Activated T-helper 17 cell treated with anti-CD3 and anti-CD28 coated beads, Interleukin-2, amount 50 U/mL, for 72 hours (primary cell): ENCODE measurements at places on chromosomes 7 and 10. TPM values are rescaled to one million over a fixed set of nuclear protein-coding genes. Genes with fewer than 3 reads are reported as not detected.

DNA sequence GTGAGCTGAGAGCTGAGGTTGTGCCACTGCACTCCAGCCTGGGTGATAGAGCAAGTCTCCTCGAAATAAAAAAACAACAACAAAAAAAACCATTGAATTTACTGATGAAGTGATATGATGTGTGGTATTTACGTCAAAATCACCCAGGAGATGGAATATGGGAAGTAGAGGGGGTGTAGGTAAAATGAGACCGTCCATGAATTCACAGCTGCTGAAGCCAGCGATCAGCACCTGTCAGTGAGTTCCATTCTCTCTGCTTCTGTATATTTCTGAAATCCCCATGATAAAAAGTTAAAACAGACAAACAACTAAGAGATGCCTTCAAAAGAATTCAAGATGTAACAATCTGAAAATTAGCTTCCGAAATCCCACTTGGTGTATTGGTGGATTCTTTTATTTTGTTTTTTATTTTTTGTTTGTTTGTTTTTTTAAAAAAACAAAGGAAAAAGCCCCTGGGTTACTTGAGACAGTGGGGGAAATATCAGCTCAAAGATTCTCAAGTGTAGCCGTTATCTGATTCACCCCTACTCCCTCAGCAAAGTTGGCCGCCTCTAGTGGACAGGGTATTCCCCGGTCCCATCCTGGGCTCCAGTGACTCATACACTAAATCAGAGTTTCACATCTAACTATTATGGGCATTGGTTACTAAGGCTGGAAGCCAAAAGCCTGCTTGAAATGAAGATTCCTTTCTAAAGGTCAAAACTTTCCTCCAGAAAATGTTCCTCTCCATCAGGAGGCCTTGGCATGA, 76.4 kb downstream of the MAP3K8 start:
- ATAC-seq: peak; percentile 99

DNA sequence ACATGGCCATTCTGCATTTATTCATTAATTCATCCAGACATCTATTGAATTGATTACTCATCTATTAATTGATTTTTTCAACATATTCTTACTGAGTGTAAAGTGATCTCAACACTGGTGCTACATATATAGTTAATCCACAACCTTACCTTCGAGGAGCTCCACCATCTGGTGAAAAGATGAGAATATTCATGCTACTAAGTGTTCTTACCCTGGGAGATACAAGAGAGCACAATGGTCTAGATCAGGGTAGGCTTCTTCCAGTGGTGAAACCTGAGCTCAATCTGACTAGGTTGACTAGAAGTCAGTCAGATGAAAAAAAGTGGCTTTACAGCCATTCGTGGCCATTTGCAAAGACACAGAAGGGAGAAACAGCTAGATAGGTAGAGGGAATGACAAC, 507.4 kb downstream of the ANKRD7 start:
- no peak for ATAC-seq

DNA sequence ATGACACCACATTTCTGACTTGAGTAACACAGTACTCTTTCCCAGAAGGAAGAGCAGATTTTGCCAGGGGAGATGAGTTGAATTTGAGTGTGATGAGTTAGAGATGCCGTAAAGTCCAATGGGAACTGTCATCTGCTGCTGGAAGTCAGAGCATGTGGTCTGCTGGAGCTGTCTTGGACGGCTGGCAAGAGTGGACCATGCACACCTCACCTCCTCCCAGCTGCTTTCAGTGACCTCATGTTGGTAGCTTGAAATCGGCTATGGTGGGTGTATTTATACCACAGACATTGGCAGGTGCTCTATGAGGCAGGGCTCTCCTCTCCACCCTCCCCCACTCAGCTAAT, 82.3 kb downstream of the COL13A1 start:
- ATAC-seq: no peak

GRCh38 chr7:107843184-107843583, 40.2 kb upstream of the SLC26A3 start:
- no peak for ATAC-seq

DNA sequence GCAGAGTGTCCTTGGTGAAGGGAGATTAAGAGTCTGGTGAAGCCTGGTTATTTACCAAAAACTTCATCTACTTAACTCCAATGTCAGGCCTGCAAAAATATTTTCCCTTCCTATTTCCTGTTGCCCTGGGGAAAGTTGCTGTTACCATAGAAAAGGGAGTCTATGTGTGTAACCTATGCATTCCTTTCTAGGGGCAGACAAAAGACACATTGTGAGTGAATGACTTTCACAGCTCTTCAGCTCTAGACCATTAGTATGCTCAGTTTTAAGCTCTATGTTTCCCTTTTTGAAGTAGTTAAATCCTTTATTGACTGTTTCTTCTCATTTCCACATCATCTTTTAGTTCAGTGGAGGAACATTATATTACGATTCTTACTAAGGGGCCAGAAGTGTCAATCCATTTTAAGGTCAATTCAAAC, 45.6 kb upstream of the SGCE start:
- no peak for ATAC-seq

GRCh38 chr7:137094-137891, 55.1 kb upstream of the FAM20C start:
- ATAC-seq: no peak

DNA sequence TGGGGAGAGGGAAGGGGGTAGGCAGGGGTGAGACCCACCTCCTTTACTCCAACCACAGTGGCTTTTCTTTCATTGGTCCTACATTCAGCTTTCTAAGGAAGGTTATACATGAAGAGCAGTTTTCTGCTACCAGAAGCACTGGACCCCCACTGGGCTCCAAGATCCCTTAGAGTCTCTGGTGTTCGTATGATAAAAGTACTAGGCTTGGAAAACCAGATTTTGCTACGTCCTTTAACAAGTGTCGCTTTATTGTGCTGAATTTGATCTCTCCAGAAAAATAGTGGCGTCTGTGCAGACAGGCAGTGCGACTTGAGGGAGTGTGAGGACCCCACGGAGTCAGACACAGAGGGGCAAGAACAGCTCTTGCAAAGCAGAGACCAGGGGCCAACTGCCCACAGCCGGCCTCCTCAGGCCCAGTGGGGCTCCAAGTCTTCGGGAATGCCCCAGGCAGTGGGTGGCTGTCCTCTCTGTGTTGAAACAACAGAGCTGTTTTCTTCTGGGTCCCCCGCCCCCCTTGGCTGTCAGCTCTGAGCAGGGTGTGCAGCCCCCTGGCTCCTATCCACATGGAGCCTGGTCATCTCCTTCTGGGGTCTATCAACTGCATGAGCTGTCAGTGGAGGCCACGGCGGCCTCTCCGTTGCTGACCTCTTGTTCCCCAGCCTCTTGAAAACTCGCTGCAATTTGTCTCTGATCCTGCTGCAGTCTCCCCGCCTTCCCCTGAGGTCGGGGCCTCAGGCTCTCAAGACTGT, 333.2 kb downstream of the RPS24 start:
- no peak for ATAC-seq

DNA sequence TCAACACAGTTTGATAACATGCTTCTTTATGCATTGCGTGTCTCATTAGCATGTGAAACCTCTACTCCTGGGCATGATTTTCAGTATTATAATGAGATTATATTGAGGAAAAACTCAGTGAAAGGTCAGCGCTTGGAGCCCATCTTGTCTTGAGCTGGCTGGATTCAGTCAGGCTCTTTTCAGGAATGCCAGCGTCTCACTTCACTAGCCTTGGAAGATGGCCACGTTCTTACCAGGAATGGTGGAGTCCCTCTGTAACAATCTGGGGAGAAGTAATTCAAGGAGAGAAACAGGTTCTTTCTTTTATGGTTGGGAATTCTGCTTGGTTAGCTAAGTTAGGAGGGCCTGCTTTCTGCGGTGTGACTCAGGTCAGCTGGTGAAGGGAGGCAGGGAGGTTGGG, 241.0 kb downstream of the GALNT17 start:
- ATAC-seq: no peak

- peak; percentile 82 for ATAC-seq
These were observed 22.4 kb downstream of the ZFAND2A start for GRCh38 chr7:1137517-1138167.

- ATAC-seq: no peak
These were observed 255.9 kb downstream of the ANKRD30A start for GRCh38 chr10:37381271-37381670.

GRCh38 chr7:55526770-55527169, 45.5 kb downstream of the VOPP1 start:
- ATAC-seq: no peak

DNA sequence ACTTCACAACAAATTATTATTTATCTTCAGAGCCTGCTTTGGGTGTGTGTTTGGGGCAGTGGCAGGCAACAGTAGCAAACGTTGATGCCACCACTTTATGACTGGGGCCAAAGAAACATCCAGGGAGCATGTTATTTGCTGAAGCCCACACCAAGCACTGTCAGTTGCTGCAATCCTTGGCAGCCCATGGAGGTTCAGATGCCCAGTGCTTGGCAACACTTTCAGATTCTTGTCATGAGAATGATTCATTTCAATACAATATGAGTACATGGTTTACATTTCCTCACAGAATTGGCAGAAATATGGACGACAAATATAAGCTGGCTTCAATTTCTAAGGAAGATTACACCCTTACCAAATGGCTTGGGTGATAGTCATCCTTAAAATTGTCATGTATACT, 46.5 kb upstream of the GLI3 start:
- no peak for ATAC-seq

DNA sequence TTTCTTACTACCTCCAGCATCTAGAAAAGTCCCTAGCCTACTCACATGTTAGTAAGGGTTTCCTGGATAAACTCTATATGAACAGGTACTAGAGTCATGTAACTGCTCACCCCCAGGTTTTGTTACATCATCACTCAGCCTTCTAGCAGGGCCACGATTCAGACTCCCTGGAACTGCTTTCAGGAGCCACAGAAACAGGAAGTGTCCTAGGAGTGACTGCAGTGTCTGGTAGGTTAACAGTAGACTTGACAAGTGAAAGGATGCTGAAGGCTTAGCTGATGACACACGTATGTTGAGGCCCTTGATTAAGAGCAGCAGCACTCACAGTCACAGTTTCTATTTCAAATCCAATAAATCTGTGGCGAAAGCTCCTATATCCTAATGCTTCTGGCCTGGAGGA, 101.2 kb downstream of the DNMBP start:
- peak; percentile 92 for ATAC-seq

GRCh38 chr10:115974816-115975430, 298.1 kb downstream of the GFRA1 start:
- ATAC-seq: no peak

GRCh38 chr7:116740755-116741462, 68.9 kb downstream of the MET start:
- no peak for ATAC-seq

DNA sequence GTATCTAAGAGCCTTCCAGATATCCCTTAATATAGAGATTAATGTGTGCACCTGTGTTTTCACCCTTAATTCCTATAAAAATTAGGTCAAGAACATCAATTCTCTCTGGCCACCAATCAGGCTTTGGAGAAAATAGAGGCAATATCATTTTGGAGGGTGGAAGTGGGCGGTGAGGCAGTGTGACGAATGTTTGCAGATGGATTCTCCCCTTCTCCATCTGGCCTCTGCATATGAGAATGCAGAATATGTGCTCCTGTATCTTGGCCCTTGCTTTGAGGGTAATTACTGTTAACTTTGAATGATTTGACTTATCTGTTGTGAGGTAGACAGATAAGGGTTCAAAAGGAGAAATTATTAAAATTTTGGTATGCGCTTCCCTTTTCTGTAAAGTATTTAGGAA, 304.0 kb upstream of the NPSR1 start:
- no peak for ATAC-seq

DNA sequence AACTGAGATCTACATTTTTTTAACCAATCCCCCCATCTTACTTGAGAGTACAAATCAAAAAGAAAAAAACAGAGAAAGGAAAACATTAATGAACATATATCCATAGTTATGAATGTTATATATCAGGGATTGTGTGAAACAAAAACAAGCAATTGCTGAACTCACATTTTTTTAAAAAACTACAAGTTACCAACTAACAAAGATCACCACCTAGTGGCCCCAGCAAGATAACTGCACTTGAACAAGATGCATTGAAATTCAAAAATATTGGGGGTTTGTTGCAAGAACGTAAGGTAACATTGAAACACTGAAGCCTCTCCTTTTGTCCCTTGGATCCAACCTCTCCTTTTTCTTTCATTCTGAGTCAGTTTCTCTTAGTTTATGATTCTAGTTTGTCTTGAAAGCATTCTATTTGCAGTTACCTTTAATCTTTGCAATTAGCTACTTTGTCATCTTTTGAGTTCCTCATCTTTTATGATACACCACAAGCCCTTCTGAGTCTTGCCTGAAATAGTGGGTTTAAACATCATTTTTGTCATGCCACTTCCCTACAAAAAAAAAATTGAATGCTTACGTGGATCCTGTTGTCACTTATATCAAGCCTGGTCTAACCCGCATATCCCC, 87.3 kb upstream of the TES start:
- no peak for ATAC-seq

DNA sequence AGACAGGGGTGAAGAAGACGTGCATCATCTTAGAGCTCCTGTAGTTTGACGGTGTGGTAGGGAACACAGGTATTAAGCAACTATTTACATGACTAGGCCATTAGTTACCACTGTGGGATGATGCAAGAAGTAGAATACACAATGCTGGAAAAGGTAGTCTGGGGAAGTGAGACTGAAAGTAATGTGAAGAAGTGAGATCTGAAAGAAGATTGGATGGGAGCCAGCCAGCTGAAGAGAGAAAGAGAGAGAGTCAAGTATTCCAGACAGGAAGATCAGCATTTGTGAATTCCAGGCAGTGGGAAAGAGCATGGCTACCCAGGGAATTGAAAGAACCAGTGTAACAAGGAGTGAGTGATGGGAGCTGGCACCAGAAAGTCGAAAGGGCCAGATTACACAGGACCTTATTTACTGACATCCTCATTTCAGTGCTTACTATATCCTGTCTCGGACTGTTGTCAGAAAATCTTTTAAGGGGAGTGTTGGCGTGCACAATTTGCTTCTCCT, 4.0 kb upstream of the CFAP58 start:
- ATAC-seq: no peak

- ATAC-seq: no peak
These were observed 55.8 kb downstream of the LHPP start for GRCh38 chr10:124517461-124517860.

- no peak for ATAC-seq
These were observed 359.1 kb upstream of the VSTM2A start for GRCh38 chr7:54183055-54183454.

GRCh38 chr7:112881-113280, 79.5 kb upstream of the FAM20C start:
- ATAC-seq: peak; percentile 37

GRCh38 chr10:107103174-107104025, 61.1 kb downstream of the SORCS1 start:
- no peak for ATAC-seq

Gene ADD3
- total RNA-seq: 115 TPM

Gene HECW1
- total RNA-seq: not detected

Gene IDI2
- not detected for total RNA-seq

Gene UNCX
- total RNA-seq: not detected

Gene PRKG1
- total RNA-seq: 0.42 TPM

Gene MLXIPL
- total RNA-seq: not detected

Gene SPDYE8
- not detected for total RNA-seq
